ENCODE measurements at places on chromosomes 4 and X.
A peak's percentile ranks its signal among the peaks of the same experiment; 100 is the strongest.

DNA sequence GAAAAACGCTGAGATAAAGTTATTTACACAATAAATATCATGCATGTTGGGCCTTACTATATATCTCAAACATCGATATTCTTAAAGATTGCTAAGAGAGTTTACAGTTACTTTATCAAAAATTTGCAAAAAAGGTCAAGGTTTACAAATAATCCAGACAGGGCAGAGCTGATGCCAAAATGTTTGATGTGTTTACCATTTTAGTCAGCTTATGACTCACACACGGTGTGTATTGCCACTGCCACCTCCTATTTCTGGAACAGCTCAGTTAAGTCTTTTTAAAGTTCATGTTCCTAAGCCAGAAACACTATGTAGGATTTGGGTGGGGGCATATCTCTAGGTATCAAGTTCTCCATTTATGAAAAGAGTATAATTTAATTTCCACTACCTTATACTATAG lies 580.6 kb downstream of the INPP4B start:
- DNase-seq, result no peak

DNA sequence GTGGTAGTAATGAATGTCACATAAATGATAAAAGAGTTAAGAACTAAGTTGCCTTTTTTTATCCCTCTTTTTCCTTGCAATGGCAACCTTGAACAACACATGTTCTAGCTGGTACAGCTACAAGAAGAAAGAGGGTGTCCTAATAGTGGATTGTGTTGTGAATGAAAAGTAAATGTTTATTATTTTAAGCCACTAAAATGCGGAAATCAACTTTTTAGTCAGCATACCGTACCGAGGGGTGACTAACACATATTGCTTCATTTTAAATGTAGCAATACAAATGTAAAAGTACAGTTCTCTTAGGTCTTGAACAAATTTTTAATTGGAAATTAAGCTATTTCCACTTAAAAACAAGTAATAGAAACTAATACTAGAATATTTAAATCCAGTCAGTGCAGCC lies 17.7 kb upstream of the AP1AR start:
- peak; percentile 28 for DNase-seq

- no peak for DNase-seq
These were observed 48.8 kb downstream of the FAM120C start for GRCh38 chrX:54134269-54134668.

DNA sequence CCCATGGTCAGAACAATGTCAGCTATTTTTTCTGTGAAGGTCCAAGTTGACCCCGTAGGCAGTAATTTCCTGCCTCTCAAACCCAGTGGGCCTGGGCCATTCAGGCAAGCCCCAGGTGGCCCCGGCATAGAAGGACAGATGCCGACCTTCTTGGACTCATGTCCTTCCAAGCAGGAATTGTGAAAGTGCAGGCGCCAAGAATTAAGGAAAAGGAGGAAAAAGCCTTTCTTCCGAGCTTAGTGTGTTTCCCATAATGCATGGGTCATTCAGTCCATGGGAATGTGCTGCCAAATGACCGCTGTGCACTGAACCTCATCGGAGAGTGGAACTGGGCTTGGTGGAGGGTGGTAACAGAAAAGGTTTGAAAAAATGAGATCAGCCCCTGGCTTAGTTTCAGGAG lies 196.5 kb upstream of the HS3ST1 start:
- DNase-seq, result no peak

DNA sequence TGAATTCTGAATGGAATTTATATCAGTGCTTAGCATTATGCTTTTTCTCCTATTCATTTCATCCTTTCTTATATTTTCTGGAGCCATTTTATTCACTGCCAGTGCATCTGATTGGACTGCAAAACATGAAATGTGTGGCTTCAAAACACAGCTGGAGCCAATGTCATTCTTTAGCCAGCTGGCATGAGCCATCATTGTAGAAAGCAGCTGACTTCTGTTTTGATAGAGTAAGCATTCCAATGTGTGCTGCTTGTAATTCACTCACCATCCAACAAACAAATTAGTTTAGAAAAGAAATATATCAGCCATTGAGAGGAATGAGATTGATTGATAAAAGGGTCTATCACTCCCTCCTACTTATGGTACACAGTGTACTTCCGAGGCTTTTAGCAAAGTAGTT lies 2616.0 kb downstream of the ARAP2 start:
- no peak for DNase-seq

DNA sequence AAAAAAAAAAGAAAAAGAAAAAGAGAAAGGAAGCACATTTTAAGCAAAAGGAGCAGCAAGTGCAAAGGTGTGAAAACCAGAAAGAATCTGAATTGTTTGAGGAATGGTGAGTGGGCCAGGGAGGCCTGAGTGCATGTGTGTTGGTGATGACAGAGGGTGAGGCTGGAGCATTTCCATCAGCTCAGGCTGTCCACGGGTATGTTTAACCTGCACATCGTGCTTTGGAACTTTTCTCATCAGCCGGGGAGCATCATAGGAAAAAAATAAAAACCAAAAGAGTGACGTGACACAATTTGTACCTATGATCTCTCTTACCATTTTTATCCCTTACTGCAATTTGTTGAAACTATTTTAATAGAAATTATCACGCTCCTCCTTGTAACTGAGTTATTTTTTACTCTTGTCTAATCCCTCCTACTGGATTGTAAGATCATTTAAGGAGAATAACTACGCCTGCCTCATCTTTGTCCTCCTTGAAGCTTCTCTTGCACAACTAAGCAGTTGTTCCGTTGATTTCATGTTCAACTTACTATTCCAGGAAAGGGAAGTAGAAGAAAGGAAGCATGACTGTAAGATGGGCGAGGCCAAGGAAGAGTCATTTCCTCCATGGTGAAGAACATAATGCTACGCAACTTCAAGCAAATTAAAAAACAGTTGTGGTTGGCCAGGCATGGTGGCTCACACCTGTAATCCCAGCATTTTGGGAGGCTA lies 7.0 kb downstream of the PALLD start:
- no peak for DNase-seq

GRCh38 chr4:182906786-182907185 lies 10.4 kb downstream of the DCTD start:
- no peak for DNase-seq

DNA sequence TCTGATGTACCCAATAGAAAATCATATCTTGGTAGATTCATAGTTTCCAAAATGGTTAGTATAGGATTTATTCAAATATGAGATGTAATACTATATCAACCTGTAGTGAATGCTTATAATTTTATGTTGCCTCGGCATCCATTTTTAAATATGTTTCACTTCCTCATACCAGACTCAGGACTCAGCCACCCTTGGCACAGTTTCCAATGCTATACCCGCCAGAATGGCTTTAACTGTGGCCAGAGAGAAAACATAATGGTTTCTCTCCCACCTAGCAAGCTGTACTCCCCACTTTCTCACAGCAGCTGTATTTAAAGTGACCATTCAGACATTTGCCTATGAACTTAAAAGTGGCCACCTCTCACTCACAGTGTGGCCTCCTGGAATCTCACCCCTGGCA lies 466.6 kb upstream of the PABPC4L start:
- DNase-seq, result no peak

DNA sequence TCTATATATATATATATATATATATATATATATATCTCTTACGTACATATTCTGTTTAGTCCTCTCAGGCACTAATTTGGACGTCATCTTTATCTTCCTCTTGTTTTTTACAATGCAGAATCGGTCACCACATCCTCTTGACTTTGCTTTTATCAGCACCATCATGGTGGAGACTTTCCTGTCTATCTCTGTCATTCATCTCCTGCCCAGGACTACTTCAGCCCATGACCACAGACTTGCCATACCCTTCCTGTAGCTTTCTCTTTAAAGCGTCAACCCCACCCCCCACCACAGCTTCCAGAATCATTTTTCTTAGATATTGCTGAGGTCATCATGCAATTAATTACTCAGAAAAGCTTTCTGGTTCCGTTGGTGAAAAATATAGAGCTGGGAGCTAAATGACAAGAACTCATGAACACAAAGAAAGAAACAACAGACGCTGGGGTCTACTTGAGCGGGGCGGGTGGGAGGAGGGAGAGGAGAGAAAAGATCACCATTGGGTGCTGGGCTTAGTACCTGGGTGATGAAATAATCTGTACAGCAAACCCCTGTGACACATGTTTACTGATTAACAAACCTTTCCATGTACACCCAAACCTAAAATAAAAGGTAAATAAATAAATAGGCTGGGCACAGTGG lies 30.5 kb upstream of the PRKX start:
- no peak for DNase-seq

- DNase-seq, result no peak
These were observed 73.2 kb upstream of the STS start for GRCh38 chrX:7074148-7074907.

GRCh38 chr4:90007494-90008167 lies 113.0 kb downstream of the MMRN1 start:
- no peak for DNase-seq

DNA sequence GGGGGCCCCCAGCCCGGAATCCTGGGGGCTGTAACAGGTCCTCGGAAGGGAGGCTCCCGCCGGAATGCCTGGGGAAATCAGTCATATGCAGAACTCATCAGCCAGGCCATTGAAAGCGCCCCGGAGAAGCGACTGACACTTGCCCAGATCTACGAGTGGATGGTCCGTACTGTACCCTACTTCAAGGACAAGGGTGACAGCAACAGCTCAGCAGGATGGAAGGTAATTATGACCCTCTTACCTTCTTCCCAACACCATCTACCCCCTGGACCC lies 1.0 kb downstream of the FOXO4 start:
- DNase-seq, result no peak

GRCh38 chr4:77025643-77026321 lies 50.0 kb downstream of the CCNI start:
- DNase-seq, result no peak

DNA sequence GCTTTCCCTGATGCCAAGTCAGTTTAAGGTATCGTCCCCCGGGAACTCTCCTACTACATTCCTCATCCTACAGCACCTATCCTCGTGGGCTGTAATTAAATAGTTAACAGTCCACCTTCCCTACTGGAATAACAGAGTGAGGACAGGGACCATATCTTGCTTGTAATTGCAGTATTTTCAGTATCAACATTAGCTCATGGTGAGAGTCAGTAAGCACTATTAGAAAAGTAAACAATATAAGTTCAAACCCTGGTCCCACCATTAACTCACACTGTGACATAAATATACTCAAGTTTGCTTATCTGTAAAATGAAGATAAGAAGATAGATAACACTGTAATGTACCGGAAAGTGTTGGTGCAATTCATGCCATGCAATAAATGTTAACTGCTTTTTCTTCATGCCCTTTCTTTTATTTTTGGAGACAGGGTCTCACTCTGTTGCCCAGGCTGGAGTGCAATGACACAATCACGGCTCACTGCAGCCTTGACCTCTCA lies 61.3 kb downstream of the SH3RF1 start:
- no peak for DNase-seq

DNA sequence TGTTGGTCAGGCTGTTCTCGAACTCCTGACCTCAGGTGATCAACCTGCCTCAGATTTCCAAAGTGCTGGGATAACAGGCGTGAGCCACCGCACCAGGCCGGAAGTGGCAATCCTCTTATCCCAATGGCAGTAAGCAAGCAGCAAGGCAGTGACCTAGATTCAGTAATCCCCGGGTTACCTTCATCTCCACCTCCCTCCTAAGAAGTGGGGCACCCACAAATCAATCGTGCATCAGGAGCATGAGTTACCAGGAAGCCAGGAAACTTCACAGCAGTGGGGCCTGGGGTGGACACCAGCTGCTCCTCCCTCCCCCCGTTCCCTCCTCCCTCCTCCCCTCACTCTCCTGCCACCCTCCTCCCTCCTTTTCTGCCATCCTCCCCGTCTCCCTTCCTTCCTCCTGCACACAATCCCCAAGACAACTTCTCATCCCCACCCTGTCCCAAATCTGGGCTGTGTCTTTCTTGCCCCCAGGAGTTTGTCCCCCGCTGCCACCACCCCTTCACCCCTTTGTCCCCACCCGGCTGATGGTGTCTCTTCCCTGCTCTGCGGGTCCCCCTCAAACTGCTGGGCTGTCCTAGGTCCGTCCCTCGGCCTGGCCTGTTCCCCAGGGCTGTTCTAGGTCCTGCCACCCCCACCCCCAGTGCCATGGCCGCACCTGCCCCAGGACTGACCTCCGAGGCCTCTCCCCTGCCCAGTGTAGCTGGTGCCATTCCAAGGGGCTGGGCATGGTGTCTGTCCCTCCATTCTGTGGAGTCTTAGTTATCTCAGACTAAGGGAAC lies 2.2 kb downstream of the PDE6B start:
- DNase-seq, result no peak

GRCh38 chr4:84750260-84750959 lies 167.5 kb downstream of the CDS1 start:
- DNase-seq, result peak; percentile 48

DNA sequence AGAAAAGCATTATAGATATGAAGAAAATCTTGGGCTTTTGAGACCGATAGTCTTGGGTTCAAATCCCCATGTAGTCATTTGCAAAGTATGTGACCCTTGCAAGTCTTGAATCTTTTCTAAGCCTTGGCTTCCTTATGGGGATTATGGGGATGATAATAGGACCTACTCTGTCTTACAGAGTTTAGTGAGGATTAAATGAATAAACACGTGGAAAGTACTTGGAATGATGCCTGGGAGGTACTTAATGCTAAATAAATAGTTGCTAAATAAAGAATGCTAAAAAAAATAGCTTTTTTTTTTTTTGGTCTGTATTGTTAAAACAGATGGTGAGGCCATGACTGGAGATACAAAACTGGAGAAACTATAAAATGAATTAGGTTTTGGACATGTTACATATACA lies 292.7 kb downstream of the GPAT3 start:
- DNase-seq, result no peak

DNA sequence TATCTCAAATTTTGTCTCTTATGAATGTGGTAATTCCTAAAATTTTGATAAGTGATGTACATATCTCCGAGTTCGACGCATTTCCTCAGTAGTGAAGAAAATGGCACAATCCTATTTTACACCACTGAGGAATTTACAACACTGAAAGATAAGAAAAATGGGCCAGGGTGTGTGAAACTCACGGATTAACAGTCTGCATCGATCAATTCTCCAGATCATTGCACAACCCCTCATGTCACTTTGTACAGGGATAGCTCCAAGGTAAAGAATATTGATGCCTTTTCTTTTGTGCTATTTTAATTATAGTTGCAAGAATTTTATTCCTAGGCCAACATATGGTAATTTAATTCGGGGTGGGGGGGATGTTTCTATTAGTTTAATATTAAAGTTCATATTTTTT lies 268.7 kb upstream of the VCX3A start:
- no peak for DNase-seq

DNA sequence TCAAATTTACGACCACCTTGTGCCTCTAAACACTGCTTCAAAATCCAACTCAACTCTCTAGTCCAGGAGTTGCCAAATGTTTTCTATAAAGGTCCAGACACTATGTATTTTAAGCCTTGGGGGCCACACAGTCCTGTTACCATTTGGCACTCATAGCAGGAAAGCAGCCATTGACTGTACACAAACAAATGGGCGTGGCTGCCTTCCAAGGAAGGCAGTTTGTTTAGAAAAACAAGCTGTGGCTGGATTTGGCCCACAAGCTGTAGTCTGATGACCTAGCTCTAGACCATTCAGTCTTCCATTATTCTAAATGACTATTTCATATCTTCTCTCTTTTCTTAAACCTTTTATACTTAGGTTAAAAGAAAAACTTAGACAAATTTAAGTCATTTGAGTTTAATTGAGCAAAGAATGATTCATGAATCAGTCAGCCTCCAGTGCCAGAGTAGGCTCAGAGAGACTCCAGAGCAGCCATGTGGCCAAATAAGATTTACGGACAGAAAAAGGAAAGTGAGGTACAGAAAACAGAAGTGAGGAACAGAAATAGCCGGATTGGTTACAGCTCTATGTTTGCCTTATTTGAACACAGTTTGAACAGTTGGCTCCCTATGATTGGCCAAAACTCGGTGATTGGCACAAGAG lies 825.8 kb upstream of the LCORL start:
- no peak for DNase-seq
